ENCODE measurements at places on chromosomes 12 and 14. TPM values are rescaled to one million over a fixed set of nuclear protein-coding genes. Genes with fewer than 3 reads are reported as not detected.

Gene MAP3K9
- total RNA-seq: 0.26 TPM

Gene CYP46A1
- 3.1 TPM for total RNA-seq

Gene KRT72
- not detected for total RNA-seq

Gene OR6C2
- total RNA-seq: not detected

Gene SP7
- not detected for total RNA-seq

Gene LGR5
- 0.22 TPM for total RNA-seq

All from mesenteric fat pad (tissue), 1 donor.